ENCODE measurements at places on chromosomes 4 and X.

DNA sequence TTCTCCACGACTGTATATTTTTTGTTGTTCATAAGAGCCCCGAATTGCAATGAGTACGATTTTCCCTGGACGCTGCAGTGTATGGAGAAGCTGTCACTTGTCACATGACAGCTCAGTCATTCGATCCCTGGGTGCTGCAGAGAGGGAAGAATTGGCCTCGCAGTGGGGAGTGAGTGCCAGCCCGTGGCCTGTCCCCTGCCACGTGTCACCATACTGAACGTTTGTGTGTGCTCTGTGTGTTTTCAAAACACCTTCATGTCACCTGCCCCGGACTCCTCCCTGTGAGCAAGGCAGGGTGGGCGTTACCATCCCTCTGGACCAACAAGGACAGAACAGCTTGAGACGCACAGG is 77.9 kb downstream of the TBL1X start:
- DNase-seq: no peak

- no peak for DNase-seq
These were observed 8.4 kb upstream of the SORCS2 start for GRCh38 chr4:7183780-7184460.

DNA sequence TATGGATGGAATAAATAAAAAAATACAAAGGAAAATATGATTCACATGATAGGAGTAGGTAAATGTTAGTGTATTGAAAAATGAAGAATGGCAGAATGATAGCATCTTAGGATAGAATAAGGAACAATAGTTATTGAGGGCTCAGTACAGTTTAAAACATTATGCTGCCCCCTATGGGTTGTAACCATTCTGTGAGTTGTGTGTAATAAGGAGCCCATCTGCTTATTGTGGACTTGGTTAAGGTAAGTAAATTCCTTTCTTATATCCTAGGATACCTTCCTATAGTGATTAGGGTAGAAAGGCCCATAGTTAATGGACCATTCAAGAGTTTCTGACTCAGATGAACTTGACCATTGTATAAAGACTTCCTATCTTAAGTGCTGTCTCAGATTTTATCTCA is 195.8 kb downstream of the PDHA2 start:
- no peak for DNase-seq

GRCh38 chr4:2963966-2964471 is 648 bp downstream of the GRK4 start:
- no peak for DNase-seq

DNA sequence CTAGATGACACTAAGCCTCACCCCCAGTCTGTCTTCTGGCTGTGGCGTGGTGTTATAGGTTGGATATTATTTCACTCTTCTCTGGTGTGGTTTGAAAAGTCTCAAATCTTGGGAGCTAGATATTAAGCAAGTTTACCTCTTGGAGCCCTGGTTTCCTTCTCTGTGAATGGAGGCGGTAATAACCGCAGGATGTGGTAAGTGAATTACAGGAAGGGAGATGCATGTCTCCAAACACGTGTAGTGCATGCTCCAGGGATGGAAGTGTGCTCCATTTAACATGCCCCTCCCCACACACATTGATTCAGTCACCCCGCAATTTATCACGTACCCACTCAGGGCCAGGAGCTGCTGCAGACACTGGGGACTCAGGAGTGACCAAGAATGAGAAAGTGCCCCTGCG is 4.9 kb downstream of the ZNF275 start:
- DNase-seq: no peak

DNA sequence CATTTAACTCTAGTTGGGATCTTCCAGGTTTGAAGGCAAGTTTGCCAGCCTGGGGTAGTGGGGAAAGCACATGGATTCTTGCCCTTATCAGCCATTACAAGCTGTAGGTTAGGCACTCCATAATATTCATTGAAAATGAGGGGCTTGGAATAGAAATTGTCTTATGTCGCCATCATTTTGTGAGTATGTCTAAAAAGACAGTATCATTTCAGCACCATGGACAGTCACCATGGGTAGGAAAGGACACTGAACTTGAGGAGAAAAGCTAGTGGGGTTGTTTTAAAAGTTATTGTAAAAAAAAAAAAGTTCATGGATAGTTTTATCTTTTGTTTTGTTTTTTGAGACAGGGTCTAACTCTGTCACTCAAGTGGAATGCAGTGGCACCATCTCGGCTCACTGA is 356.1 kb downstream of the HNRNPD start:
- DNase-seq: no peak

- no peak for DNase-seq
These were observed 6.8 kb downstream of the TBC1D19 start for GRCh38 chr4:26590639-26591038.

GRCh38 chrX:13533726-13534125 is 35.7 kb upstream of the EGFL6 start:
- no peak for DNase-seq

GRCh38 chrX:43405191-43405590 is 250.9 kb upstream of the MAOA start:
- DNase-seq: no peak

DNA sequence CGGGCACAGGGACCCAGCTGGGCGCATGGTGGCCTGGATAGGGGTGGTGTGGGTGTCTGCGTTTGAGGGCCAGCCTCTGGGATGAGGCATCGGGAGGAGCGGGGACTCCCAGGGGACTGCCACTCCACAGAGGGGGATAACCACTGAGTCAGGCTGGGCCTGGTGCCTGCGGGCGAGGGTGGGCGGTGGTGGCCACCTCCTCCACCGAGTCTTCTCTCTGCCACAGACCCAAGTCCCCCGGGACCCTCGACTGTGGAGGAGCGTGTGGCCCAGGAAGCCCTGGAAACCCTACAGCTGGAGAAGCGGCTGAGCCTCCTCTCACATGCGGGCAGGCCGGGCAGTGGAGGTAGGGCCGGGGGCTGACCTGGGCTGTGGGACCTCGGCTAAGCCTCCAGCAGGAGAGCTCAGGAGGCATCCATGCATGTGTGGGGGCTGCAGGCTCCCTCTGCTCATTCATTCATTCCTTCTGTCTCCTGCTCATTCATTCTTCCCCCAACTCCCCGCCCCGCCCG is 26.4 kb downstream of the DOK7 start:
- DNase-seq: no peak

DNA sequence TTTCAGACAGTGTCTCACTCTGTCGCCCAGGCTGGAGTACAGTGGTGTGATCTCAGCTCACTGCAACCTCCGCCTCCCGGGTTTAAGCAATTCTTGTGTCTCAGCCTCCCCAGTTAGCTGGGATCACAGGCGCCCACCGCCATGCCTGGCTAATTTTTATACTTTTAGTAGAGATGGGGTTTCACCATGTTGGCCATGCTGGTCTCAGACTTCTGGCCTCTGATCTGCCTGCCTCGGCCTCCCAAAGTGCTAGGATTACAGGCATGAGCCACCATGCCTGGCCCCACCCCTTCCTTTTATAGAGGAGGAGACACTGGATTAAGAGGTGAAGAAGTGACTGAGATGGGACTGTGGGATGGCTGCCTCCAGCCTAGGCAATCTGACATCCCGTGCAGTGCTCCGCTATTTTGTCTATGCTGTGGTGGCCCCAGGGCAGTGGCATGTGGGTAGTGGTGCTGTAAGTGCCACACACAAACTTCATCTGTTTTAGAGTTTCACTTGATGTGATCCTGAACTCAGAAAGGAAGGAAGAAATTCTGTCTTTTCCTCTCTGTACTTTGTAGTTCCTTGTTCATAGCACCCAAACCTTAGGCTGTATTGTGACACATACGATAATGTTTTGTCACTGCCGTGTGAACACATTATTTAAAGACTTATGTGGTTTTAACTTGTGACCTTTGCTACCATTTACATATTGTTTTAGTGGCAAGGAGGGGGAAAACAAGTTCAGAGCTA is 48.9 kb downstream of the FNIP2 start:
- DNase-seq: no peak

DNA sequence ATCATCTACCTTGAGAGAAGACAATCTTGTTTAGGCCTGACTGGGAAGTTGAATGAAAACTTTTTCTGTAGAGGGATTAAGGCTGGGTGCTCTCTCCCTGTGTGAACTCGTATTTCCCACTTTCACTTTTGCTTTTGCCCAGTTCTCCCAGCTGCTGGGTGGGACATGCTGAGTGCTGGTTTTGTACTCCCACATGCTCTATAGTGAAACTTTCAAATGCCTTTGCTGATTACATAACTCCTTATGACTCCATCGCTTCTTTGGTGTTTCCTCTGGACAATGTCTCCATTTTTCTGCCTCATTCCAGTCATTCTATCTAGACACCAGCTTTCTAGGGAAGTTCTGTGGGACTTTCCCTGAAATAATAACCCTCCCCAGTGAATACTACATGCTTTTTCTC is 100.5 kb downstream of the CLNK start:
- peak; percentile 29 for DNase-seq

DNA sequence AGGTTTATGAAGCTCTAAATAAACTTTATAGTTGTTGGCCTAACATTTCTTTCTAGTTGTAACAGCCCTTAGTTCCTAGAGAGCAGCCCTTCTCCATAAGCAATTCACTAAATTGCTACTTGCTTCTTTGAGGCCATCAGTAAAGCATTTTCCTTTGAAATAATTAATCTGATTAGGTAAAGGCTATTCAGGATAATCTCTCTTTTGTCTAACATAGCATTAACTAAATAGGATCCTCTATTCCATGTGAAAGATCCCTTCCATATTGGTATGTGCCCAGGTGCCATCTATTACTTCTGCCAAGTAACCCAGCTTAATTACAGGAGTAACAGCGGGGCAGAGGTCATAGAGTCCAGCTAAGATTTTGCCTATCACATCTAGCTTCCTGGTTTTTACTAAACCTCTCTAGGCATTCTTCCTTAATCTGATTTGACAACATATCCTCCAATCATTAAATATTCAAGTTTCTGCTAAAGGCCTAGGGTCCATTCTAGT is 1408.0 kb downstream of the PCDH18 start:
- DNase-seq: no peak

GRCh38 chrX:1535241-1536041 is 1.5 kb downstream of the P2RY8 start:
- no peak for DNase-seq
